ENCODE measurements at places on chromosomes 2 and 18.

DNA sequence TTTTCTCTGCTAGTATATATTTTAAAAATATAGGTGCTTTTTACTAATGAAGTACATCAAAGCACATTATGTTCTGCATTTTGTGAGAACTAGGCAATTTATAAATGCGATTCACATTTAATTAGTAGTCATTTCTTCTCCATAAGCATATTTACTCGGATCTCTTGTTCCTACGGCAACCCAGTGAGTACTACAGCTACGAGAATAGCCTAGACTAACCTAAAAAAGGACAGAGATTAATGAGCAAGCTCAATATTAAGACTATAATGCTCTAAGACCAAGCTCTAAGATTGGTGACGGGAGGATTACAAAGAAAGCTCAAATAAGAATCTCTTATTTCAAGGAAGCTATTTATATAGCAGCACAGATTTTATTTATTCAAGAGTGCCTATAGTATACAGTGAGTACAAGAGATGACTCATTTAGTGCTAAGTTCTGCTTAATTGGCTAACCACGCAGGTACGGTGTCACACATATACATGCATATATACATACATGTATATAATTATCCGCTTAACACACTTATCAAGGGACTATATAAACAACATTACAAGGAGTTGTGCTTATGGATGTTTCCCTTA lies 364.7 kb downstream of the GPD2 start:
- DNase-seq: no peak

- DNase-seq: no peak
Observed at GRCh38 chr2:179274749-179275148, 10.1 kb upstream of the SESTD1 start.

DNA sequence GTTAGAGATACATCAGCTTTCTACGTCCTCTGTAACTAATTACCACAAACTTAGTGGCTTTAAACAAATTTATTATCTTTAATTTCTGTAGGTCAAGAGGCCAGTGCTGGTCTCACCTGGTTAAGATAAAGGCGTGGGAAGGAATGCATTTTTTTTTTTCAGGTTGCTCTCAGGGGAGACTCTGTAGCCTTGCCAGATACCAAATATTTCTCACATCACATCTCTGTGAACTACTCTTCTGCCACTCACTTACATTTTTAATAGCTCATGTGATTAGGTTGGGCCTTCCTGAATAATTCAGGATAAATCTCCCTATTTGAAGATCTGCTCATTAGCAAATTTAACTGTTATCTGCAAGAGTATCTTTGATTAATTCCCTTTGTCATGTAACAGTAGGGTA lies 214.6 kb downstream of the CBLN2 start:
- DNase-seq: no peak

- peak; percentile 35 for DNase-seq
Observed at GRCh38 chr2:105398336-105399206, at the start of gene FHL2. TSS of gene FHL2 (minus strand) at chr2:105399051. CDS start at chr2:105386516, 12,535 bp downstream.

DNA sequence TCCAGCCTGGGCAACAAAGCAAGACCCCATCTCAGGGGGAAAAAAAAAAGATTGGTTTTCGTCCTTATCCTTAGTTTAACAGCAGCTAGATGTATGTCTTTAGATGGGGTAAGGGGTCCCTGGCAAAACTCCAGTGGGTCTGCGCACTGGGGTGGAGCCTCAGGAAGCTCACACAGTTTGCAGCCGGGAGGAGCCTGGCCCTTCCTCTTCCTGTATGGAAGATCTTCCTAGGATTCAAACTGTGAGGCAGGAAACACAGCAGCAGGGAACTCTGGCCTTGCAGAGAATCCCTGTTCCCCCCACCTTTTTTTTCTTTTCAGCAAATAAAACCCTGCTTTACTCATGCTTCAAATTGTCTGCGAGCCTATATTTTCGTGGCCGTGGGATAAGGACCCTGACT lies 12.5 kb upstream of the GRP start:
- DNase-seq: no peak

GRCh38 chr2:176158186-176158591 lies 1.1 kb downstream of the HOXD3 start:
- DNase-seq: no peak

DNA sequence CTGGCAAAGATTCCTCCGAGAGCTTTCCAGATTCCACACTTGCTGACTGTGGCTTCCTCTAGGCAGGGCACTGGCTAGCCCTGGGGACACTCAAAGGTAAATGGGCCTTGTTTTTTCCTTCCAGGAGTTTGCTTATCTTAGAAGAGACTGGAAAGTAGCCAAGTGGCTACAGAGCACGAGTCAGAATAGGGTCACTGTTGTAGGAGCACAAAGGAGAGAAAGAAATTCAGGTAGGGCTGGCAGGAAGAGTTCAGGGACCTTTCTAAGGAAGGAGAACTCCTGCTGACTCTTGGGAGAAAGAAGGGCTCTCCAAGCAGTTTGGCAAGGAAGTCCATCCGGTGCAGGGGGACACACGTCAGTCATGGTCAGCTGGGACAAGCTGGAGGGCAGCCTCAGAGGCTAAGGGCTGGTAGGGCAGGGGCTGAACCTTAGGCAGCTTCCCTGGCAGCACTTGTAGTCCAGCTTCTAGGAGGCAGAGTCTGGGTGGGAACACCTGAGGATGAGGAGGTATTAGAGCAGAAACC lies 39.5 kb downstream of the NIFK start:
- DNase-seq: no peak

Measured in T-helper 22 cell (primary cell).